ENCODE measurements at places on chromosomes 1 and 21.

- no peak for DNase-seq
Measured at GRCh38 chr1:9577423-9577822, 11.3 kb upstream of the TMEM201 start.

- DNase-seq, result no peak
Measured at GRCh38 chr1:94351481-94351880, 66.7 kb upstream of the ABCD3 start.

DNA sequence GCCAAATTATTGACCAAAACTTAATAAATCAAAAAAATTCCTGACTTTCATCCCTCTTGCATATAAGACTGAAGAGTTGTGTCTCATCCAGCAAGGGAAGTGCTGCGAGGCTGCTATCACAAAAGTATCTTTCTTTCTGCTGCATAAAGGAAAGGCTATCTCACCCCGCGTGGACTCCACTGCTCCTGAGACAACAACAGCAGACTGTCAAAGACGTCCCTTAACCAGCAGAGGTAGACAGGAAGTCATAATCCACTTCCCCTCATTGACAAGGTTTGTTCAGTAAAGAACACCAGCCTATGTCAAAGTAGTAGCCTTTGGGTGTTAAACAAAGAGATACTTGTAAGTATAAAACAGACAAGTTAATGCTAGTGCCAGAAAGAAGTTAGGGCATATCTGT, 29.4 kb downstream of the VPS26C start:
- no peak for DNase-seq

- no peak for DNase-seq
Measured at GRCh38 chr1:44417351-44418021, 12.4 kb downstream of the RNF220 start.

DNA sequence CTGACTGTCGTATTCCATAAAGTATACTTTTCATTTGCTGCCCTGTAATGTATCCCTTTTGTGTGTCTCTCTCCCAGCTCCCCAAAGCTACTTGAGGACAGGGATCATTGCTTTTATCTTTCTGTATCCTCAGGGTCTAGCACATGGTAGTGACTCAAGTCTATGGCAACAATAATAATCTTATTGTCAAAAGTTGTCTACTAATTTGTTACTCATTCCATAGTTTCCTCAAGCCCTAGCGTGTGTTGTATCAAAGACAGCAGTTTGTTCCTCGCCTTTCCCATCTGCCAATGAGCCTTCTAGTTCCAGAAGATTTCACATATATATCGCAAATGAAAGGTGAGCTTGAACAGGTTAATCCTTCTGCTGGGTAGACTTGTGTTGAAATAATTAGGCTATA, 9.8 kb upstream of the SLC30A1 start:
- DNase-seq, result no peak

DNA sequence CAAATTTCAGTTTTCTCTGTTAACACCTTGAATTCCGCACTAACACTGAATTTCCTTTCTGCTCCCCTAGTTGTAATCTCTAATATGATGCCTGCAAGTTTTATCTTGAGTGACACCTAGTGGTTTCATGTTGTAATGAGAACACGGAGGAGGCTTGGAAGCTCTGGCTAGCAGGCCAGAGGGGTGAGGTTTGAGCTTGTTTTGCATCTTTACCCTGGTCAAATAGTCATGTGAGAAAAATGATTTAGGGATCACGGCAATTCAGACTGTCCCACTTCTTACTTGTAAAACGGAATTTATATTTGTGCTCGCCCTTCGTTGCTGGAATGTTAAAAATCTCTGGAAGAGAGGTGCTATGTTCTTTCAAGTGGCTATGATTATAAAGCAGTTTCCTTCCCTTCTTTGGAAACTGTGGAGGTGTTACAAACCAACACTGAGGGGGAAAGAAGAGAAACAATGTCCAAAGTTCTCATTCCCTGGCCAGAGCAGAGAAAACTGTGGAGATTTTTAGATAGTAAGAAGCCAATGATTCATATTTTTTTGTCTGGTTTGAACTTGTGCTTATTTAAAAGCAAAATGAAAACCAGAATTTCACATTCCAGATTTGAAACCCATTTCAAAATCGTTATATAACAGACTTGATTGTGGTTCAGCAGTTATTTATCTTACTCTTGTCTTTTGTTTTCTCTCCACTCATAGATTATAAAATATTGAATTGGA, 5.3 kb upstream of the MROH9 start:
- no peak for DNase-seq

DNA sequence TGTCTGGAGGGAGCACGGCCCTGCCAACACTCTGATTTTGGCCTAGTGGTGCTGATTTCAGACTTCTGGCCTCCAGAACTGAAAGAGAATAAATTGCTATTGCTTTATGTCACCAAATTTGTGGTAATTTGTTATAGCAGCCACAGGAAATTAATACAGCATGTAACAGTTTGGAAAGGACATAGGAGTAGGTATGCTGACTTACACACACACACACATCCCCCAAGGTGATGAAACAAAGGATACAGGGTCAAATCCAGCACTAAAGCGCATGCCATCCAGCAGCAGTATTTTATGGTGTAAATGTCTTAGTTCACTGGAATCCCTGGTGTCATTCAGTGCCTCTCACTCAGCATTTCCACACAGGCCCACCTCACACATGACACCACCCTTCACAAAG, 72.2 kb upstream of the MAN1A2 start:
- DNase-seq, result no peak

- DNase-seq, result peak; percentile 19
Measured at GRCh38 chr1:28160782-28161266, 15.7 kb downstream of the PTAFR start.

- no peak for DNase-seq
Measured at GRCh38 chr21:35222021-35222420, 172.9 kb upstream of the RUNX1 start.

- no peak for DNase-seq
Measured at GRCh38 chr1:87449348-87449963, 120.8 kb downstream of the LMO4 start.

DNA sequence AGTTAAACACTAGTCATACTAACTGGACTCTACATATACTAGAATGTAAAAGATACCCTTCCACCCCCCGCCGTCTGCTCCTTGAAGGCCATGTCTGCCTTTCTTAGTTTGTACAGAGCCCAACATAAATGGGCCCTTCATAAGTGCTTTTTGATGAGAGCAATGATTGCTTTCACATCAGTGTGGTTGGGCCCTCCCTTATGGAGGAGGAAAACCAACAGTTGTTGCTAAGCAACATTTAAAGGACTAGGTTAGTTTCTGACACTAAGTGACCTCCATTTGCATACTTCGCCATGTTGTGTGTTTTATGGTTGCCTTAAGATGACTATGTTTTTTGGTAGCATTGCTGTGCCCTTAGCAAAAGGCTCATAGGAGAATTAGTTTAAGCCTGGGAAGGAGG, 182.0 kb upstream of the SGIP1 start:
- no peak for DNase-seq

- no peak for DNase-seq
Measured at GRCh38 chr1:40699787-40700186, 8.3 kb downstream of the NFYC start.

DNA sequence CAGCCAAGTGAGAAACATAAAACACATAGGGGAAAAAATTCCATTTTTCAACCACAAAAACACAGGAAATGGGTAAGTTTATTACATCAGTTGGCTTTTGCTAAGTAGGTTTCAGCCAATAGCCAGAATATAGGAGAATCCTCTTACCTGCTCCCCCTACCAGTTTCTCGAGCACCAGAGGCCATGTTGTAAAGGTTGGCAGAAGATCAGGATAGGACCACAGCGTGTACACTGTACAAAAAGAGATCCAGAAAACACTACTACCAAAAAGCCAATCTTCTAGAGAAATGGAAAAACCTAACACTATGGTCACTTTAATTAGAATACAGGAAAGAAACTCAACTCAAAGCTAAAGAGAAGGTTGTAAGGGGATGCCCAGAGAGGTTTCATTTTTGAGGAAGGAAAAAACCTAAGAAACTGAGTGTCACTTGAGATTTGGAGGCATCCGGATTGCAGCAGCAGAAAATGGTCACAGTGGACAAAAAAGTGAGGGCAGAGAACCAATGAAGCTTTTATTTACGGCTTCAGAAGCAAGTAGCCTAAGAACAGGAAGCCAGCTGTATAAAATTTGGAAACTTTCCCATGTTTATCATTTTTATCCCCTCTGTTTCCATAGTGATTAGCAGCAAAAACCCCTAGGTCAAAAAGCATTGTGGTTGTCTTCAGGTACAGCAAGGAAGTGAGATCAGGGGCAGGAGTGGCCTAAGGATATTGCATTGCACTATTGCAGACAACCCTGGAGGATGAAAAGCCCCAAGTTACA, 2.9 kb downstream of the EIF2D start:
- DNase-seq, result no peak

GRCh38 chr1:243740255-243740999, 109.6 kb downstream of the AKT3 start:
- no peak for DNase-seq

DNA sequence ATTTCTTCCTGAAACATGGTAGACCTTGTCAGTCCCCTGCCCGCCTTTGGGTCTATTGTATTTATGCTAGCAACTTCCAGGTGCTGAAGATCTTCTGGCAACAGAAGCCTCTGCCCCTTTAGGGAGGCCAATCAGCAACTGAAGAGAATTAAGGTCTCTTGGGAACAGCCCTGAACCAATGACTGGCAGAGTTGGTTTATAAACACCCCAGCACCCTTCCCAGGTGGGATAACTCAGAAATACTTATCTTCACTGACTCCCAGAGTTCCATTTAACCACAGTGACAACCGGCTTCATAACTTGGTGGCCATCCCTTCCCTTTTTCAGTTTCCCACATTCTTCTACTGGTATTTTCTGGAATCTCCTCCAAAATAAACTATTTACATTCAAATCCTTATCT, 27.2 kb upstream of the TMCO1 start:
- no peak for DNase-seq

- no peak for DNase-seq
Measured at GRCh38 chr1:234699795-234700665, 90.1 kb upstream of the IRF2BP2 start.

DNA sequence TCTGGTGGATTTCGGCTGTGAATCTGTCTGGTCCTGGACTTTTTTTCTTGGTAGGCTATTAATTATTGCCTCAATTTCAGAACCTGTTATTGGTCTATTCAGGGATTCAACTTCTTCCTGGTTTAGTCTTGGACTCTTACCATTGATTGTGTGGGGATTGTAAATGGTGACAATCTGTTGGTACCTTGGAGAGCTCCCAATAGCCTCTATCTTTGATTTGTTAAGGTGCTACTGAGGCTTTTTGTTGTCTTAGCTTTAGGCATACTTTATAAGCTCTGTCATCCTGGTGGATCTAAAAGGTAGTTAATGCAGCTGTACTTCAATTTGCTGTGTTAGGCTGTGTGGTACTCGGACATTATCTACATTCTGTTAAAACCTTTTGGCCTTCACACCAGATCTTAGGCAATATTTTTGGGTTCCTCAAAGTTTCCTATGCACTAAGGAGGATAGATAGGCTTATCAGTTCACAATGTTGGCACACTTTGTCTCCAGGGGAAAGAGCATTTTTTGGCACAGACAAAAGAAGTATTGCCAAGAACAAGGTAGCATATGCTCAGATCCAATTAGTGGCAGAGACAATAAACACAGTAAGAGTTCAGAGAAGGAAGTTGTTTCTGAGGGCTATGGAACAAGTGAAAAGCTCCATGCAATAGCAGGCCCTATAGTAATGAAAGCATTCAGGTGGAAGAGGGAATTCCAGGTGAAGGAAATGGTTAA, 230.4 kb downstream of the PDE4B start:
- no peak for DNase-seq

GRCh38 chr1:162251102-162251501, 125.6 kb downstream of the SPATA46 start:
- no peak for DNase-seq

DNA sequence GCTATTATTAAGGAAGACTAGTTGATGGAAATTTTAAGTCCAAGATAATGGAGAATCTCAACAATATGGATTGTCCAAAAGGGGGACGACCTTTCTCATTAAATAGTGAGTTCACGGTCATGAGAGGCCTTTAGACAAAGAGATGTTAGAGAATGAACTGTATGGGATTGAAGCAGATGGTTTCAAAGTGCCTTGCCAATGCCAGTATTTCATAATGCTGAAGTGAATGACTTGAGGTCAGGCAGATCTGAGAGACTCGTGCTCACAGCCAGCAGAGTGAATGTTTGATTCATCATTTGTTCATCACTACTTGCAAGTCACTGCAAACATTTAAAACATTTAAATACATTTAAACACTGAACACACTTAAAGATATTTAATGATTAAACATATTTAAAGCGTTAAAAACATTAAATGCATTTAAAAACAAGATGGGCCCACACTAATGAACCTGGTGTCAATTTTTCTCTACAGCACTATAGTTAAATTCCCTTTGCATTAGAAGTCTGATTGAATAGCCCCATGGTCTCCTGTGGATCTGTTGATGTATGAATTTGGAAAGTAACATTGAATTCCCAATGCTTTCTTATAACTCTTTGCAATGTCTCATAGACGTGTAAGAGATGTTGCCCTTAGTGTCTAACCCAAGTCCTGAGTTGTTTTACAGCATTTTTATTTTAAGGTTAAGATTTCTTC, 80.7 kb downstream of the TGFB2 start:
- no peak for DNase-seq

DNA sequence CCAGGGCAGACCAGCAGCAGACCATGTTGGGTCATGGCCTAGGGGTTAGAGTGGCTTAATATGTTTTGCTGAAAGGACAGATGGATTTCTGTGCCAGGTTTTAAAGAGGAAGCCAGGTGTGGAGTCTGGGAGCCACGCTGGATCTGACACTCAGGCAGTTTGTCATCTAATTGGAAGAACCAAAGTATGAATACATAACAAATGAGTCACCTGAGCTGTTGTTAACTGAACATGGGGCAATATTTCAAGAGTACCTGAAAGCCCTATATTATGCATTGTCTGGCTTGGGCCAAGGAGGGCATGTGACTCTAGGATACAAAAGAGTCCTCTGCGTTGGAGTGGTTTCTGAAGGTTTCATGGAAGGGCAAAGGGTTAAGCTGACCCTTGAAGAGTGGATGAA, 70.6 kb downstream of the LMO4 start:
- DNase-seq, result no peak

GRCh38 chr21:45487161-45487806, 55.0 kb downstream of the SLC19A1 start:
- DNase-seq, result no peak

DNA sequence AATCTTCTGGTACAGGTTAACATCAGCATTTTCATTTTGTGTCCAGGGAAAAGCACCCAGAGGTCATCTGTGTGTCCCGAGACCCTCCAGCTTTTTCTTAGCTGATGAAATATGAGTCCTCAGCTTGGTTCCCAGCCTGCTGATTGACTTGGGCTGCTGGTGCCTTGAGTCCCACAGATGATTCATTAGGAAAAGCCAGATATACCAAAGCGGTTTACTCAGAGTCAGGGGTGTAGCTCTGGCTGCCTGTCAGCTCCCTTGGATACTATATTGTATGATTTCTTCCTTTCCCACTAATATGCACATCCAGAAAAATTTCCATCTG, 43.7 kb upstream of the MAB21L3 start:
- peak; percentile 14 for DNase-seq

- DNase-seq, result no peak
Measured at GRCh38 chr1:155910621-155911121, 478 bp downstream of the RIT1 start.
